NCI-H1105 treated with DMSO at 0.1 percent for 48 hours (cell line): ENCODE measurements at places on chromosomes 7 and 10.

DNA sequence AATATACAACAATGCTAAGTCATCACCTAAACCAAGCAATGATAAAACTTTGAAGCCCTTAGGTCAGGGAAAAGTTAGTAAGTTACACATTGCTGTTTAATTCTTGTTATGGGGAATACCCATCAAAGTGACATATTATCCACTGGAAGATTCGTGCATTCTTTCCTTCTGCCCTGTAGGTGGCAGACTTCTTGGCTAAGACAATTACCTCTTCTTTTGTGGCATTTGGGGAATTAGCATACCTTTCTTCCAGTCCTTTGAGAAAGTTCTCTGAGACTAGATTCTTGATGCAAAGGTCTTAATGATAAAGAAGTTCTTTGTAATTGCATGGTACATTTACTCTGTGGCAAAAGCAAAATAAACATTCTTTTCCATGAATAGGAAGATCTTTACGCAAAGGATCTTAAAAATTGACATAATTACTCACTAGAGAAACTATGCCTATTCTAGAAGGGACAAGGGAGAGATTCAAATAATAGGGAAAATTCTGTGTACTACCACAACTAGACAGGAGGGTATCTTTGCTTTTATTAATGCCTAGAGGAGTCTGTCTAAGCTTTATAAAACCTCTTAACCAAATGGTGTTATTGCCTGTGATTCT lies 395.9 kb downstream of the GRM8 start:
- DNase-seq = no peak

GRCh38 chr7:88540012-88540411 lies 219.5 kb upstream of the ZNF804B start:
- DNase-seq = no peak

- no peak for DNase-seq
Observed at GRCh38 chr7:98418271-98418635, 17.4 kb upstream of the BAIAP2L1 start.

DNA sequence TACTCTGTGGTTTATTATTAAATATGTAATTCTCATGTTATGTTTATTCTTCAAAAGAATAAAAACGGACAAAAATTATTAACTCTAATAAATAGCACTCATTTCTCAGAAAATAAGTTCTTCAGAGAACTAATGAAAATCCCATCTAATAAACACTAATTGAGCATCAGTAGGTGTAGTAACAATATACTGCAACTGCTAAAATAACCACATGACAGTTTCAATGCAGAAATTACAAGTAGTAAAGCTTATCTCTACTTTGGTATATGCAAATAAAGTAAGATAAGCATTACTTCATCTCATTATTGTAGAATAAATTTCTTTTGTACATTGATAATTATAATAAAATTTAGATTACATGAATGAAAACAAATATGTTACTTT lies 56.4 kb upstream of the DKK1 start:
- no peak for DNase-seq
